ENCODE measurements at places on chromosomes 2 and 18.

DNA sequence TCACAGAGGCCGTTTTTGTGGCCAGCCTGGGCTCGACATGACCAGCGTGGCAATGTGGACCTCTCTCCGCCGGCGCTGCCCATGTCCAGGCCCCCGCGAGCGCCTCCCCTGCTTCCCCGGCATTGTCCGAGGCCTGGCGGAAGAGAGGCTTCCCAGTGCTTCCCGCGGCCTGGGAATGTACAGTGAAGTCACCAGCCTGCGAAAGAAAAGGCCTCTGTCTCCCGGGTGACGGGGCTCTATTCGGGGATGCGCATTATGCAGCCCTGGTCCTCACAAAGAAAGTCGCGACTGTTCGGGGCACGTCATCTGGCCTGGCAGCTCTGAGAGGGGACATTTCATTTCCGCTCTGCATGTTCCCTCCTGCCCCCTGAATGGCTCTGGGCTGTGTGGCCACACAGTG lies 109.2 kb upstream of the AGAP1 start:
- DNase-seq: no peak

DNA sequence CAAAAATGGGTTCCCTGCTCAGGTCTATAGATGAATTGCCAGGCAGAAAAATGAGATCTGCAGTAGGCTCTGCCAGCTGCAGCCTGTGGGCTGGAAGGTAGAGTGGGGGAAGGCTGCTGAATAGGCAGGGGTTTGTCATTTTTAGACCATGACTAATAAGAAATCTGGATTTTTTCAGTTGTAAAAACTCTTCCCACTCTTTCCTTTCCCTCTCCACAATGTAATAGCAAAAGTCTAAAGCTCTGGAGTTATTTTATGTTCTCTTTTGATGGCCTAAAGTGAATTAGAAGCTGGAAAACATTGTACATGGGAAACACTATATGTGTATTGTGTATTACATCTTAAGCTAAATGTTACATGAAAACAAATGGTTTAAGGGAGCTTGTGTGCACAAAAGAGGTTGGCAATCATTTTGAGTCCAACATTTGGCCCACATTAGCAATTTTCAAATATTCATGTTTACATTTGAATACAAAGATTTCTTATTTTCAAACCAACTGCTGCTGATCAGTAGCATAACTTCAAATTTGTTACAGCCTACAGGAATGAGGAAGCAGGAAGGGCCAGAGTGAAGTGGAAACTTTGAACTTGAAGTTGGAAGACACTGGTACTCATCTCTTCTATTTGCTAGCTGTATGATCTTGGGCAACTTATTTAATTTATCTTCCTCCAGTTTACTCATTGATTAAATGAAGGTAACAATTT lies 407.1 kb downstream of the SLC4A3 start:
- no peak for DNase-seq

DNA sequence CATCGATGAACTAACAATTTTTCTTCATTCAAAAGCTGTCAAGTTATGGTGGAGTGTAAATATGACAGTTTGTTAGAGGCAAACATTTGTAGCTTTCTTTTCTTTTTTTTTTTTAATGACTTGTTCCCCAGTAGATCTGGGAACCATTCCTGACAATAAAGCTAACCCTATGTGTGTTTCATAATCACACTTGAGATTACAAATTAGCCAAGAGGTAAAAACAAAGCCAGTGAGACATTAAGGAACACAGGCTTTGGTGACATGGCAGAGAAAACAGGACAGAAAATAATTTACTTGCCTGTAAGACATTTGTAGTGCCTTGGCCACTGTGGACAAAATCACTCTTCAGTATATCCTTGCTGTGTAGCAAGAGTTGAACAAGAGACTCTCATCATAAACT lies 135.9 kb downstream of the UBE2E3 start:
- no peak for DNase-seq

DNA sequence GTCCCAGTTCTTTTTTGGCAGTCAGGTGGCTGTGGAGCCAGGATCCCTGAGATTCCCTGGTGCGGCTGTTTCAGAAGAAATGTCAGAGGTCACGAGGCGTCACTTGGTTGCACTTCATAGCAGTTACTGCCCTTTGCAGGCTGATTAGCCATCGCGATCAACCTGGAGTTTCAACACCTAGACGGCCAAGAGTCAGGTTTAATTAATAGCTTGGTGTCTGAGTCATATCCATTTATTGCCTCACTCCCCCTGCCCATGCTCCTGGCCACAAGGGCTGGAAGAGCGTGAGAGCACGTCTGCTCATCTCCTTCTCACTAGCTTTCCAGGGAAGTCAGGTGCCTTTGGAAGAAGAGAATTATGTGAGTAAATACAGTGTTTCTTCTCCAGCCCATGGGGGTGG lies 552.3 kb downstream of the TSN start:
- no peak for DNase-seq

DNA sequence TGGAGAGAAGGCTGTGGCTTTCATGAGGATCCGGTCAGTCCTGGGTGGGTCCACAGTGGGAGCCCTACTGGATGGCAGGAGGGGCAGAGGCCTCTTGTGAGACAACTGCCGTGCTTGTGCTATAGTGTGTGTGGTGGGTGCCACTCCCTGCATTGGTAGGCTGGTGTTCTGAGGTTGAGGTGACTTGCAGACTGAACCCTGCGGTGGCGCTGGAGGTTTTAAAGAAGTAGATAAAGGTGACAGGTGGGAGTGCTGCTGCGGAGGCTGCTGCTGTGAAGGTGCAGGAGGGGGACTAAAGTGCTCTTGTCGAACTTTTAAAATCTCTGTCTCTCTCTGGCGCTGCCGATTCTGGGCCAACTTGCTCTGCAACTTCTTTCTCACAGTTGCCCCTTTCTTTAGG lies 29.7 kb downstream of the INO80D start:
- DNase-seq: no peak

DNA sequence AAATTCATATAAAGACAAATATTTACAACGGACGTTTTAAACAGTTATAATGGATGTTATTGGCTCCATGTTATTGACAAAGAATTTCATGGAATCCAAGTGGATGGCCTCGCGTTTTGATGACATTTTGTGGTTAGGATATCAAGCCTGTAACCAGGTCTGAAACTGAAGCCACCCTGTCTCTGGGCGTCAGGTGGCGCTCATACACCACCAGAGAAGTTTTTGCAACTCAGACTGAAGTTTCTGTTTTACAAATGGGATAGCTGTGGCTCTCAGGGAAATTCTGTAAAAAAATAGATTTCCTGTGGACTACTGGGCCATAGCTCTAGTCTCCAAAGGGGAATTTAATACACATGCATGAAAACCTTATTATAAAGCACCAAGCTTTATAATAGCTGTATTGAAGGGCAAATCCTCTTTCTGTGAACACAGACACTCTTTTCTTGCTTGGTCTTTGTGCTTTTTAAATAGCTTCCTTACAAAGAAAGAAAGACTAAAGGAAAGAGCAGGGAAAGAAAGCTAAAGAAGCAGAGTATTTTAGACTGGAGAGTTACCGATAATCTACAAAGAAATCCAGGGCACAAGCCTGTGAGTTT lies 86.7 kb downstream of the C18orf54 start:
- DNase-seq: peak; percentile 70

- no peak for DNase-seq
Measured at GRCh38 chr2:99140860-99141109, 722 bp upstream of the C2orf15 start.

DNA sequence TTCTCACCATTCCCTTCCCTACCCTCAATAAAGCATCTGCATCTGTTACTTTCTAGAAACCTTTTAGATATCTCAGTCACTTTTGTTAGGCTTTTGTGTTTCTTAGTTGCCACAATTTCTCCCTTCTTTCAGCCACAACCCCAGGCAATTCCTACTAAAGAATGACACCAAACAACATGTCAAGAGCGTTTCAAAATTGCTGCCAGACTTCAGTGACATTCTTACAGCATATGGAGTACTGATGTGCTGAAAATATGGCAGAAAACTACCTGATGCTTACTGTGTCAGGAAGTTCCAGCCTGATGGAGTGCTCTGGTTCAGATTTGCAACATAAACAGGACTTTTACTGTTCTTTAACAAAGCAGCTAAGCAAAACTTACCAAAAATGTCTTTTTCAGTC lies 957.7 kb upstream of the POU3F3 start:
- no peak for DNase-seq

DNA sequence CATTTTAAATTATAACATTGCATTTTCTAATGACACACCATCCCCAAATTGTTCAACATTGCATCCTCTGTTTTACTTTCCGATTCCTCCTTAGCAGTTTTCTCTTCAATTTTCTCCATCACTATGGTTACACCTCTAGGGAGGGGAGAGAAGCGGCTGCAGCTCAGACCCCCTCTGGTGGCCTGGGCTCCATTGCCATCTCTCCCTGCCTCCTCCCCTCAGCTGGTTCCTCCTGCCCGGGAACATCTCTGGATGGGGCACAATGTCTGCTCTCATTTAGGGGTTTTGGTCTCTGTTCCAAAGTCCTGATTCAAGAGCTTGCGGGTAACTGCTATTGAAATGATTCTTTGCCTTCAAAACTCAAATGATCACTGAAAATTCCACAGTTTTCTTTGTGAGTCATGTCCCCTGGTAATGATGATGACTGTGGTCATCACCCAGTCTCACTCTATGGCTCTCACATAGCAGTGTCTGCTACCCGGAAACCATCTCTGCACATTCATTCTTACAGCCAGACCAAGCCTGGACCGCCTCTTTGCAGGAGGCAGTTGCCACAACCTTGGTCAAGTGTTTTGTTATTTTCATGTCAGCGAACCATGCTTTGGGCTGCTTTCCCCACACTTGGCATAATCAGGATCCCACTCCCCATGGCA lies 263.9 kb downstream of the ALPK2 start:
- DNase-seq: no peak

GRCh38 chr2:193428336-193428818 lies 1233.6 kb upstream of the TMEFF2 start:
- DNase-seq: no peak

- no peak for DNase-seq
Measured at GRCh38 chr2:237258615-237259014, 155.3 kb downstream of the COL6A3 start.

GRCh38 chr2:200922439-200922838 lies 33.3 kb downstream of the NIF3L1 start:
- no peak for DNase-seq

GRCh38 chr2:31199206-31199605 lies 18.1 kb downstream of the CAPN14 start:
- DNase-seq: no peak

DNA sequence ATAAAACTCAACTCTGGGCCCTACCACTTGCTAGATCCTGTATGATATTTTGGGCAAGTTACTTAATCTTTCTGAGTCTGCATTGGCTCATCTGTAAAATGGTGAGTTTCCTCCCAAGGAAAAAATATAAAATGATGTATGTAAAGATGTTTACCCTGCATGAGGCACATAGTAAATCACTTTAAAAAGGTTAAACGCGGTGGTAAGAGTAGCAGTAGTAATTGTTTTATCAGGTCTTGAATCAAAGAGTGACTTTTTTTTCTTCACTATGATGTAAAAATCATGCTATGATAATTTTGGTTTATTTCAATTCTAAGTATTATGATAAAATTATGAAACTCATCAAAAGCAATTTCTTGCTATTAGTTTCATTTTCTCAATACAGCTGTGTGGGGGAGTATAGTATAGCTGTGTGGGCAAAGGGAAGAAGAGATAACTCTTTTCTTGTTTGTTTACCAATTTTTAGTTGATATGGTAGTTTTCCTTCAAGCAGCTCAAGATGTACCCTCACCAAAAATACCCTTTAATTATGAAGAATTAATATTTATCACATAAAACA lies 10.7 kb downstream of the ARHGAP15 start:
- DNase-seq: no peak

DNA sequence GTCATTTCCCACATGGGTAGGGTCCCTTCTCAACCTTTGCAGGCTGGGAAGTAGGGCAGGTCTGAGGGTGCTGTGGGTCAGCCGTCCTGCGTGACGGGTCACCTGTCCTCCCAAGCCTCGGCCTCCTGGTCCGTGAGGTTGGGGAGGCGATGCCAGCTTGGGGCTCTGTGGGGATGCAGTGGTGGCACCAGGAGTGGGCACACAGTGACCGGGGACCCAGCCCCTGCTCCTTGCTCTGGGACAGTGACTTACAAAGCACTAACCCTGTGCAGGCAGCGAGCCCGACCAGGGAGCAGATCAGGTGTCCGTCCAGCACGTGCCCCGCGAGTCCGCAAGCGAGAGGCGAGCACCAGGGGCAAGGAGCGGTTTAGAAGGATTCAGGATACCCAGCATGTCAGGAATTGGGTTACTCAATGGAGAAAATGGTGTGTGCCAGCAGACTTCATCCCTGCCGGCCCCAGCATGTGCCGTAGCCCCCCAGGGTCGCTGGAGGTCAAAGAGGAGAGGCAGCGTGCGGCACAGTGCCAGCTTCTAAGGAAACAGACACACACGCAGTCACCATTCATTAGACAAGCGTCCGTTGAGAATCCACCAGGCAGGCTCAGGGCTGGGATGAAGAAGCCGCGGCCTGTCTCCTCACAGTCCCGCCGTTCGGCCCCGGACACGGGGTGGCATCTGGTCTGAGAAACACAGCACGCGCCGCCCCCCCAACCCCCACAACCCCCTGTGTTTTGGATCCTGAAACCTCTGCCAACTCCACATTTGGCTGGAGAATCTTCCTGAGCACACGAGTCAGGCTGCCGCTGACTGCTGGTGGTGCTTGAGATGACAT lies 11.7 kb downstream of the COLEC11 start:
- DNase-seq: no peak

DNA sequence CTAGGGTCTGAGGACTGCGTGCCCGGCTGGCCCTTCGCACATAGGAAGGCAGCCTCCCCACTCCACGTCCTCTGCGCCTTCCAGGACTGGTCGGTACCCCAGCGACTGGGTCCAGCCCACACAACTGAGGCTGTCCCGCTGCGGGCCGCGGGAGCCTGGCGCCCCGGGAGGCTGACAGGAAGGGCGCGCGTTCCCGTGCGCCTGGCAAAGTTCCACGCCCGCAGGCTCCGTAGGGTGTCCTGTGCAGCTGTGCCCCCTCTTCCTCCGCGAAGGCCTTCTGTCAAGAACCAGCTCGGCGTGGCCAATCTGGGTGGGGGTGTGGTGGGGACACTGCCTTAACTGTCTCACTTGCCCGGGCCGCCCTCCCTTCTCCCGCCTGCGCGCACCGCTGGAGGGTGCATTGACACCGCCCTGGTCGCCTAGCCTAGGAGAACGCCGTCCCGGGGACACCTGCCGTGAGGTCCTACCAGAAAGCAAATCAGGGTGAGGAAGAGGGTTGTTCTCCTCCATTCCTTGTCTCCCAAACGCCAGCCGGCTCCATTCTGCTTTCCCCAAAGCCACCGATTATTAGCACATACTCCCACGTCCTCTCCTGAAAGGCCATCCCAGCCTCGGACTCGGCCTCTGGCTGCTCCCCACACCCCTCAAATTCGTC lies 618 bp upstream of the LYPD1 start:
- DNase-seq: peak; percentile 11

GRCh38 chr2:197516393-197516761 lies 511 bp downstream of the MOB4 start:
- no peak for DNase-seq

DNA sequence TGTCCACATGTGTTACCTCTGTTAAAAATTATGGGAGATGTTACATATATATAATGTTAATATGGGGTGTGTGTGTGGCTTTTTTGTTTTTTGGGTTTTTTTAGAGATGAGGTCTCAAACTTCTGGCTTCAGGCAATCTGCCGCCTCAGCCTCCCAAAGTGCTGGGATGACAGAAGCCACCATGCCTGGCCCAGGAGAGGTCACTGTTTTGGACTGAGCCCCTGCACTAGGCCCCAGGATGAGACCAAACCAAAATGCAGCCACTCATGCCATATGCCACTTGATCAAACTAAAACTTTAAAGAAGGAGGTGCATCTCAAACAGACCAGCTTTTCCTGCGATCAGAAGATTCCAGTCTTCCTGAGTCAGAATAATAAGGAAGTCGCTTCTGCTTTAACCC lies 2.5 kb downstream of the ADI1 start:
- no peak for DNase-seq

Data from endothelial cell (in vitro differentiated cells).